Hypothalamus (tissue), 51 donors: ENCODE measurements at places on chromosomes 3 and 15.

DNA sequence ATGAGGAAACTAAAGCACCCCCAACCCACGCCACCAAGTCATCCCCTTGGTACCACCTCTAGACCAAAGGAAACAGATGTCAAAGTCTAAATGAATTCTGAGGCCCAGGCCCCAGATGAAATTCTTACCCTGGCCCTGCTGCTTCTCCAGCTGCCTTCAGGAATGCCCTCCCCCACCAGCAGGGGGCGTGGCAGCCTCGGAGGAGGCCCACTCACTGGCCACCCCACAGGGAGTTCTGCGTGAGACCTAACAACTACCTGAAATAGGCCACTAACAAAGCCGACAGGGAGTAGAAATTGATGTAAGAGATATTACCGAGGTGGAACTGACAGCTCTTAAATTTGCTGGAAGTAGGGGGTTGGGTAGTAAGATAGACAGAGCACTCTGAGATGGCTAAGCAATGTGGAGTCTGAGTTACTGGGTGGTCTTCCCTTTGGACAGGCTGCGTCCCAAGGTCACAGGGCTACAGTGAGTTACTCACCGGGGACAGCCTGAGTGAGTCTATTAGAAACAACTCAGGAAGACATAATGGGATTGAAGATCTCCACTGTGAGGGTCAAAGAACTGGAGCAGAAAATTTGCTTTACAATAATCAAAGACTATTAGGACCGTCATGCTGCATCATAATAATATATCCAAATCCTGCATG lies 240.7 kb downstream of the SHOX2 start:
- DNase-seq, result no peak

DNA sequence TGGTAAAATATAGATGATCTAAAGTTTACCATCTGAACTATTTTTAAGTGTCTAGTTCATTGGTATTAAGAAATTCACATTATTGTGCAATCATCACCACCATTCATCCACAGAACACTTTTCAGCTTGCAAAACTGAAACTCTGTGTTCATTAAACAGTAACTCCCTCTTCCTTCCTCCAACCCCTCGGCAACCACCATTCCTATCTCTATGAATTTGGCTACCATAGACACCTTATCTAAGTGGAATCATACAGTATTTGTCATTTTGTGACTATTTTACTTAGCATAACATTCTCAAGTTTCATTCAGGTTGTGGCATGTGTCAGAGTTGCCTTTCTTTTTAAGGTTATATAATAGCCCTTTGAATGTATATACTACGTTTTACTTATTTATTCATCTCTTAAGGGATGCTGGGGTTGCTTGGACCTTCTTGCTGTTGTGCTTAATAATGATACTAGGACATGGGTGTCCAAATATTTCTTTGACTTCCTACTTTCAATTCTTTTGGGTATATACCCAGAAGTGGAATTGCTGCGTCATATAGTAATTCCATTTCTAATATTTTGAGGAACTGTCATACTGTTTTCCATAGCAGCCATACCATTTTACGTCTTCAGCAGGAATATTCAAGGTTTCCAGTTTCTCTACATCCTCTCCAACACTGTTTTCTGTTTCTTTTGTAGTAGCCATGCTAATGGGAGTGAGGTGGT lies 20.9 kb downstream of the KAT2B start:
- DNase-seq, result no peak

GRCh38 chr3:66785191-66785909 lies 212.8 kb upstream of the KBTBD8 start:
- no peak for DNase-seq

GRCh38 chr3:98799479-98799878 lies 36.3 kb downstream of the ST3GAL6 start:
- DNase-seq, result no peak

DNA sequence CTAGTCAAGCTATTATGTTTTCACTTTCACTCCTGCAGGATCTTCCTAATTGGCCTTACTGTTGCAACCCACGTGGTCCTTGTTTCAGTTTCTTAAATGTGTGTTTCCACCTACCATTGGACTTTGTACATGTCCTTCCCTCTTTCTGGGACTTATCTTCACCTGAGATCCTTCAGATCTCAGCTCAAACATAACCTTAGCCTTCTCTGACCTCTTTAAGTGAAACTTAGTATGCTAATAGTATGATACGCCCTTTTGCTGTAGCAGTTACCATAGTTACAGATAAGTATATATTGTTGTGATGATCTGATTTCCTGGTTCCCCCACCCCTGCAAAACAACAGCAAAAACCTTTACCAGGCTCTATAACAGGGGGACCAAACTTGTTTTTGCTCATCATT lies 35.2 kb downstream of the U2SURP start:
- DNase-seq, result no peak

DNA sequence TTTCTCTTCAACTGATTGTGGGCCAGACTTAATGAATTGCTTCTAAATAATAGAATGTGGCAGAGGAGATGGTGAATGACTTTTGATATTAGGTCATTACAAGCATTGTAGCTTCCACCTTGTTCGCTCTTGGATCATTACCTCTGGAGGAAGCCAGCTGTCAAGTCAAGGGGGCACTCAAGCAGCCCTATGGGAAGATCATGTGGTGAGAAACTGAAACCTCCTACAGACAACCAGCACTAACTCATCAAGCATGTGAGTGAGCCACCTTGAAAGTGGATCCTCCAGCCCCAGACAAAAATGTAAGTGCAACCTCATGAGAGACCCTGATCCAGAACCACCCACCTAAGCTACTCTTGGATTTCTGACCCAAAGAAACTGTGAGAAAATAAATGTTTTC lies 109.8 kb upstream of the TBC1D5 start:
- DNase-seq, result no peak

GRCh38 chr3:148466143-148466542 lies 231.6 kb upstream of the AGTR1 start:
- DNase-seq, result no peak

- DNase-seq, result no peak
Observed at GRCh38 chr3:144106970-144107369, 135.3 kb downstream of the DIPK2A start.

- no peak for DNase-seq
Observed at GRCh38 chr3:1082108-1082507, 10.7 kb upstream of the CNTN6 start.

DNA sequence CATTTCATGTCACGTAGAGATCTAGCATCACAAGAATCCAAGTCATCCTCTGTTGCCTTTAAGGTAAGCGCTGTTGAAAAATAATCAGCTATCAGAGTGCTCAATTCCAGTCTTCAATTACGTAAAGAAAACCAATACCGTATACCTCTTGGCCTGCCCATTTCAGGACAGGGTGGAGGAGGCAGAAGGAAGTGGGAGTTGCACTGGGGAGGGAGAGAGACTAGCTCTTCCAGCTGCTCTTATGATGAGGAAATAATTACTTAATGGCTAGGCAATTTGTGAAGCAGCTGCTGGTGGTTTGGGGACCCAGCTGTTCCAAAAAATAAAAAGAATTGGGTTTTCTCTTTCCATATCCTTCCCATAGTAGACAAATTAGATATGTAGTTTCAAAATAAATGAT lies 365.8 kb upstream of the MCTP2 start:
- DNase-seq, result no peak

DNA sequence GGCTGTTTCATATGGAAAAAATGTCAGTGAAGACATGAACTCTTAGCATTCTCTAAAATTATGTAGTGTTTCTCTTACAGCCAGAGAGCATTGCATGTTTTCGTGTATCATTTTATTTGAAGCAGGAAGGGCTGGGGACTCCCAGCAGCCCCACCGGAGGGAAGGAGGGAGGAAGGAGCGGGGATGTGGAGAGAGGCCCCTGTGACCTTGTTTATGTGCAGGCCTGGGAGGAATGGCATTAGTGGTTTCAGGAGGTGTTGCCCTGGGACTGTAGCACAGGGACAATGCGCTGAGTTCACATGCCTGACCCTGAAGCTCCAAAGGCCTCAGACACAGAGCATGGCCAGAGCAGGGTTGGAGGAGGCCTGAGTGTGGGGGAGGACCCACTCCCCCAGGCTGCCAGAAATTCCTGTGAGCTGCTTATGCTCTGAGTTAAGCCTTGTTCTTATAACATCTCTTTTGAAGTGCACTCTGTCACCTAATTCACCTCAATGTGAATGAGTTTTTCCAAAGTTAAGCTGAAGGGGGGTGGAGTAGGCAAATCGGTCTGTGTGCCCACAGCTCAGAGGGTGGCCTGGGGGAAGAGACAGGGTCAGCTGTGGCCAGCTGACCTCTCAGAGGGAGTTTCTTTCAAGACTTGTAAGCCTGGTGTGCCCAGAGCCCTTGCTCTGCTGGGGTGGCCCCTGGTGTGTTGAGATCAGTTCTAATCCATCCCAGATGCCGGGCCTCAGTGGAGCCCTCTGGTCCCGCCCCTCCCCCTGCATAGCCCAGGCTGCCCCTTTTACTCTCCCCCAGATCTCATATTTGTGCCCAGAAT lies 3.9 kb upstream of the RNU6-1 start:
- no peak for DNase-seq

GRCh38 chr3:54121414-54122323 lies 683 bp upstream of the CACNA2D3 start:
- DNase-seq, result no peak
